ENCODE measurements at places on chromosomes 13 and 19. TPM values are rescaled to one million over a fixed set of nuclear protein-coding genes. Genes with fewer than 3 reads are reported as not detected.

The ZNF555 gene
- 7.5 TPM for total RNA-seq

The FAM216B gene
- not detected for total RNA-seq

The IGFLR1 gene
- total RNA-seq, result 3.5 TPM

The TMPRSS9 gene
- total RNA-seq, result not detected

The EDNRB gene
- 59.6 TPM for total RNA-seq

The SNAPC2 gene
- total RNA-seq, result 17.7 TPM

Data from placental epithelial cell (primary cell).